ENCODE measurements at places on chromosomes 11 and 22.

- DNase-seq = peak; percentile 49
Measured at GRCh38 chr11:82871646-82872045, 28.6 kb downstream of the PRCP start.

DNA sequence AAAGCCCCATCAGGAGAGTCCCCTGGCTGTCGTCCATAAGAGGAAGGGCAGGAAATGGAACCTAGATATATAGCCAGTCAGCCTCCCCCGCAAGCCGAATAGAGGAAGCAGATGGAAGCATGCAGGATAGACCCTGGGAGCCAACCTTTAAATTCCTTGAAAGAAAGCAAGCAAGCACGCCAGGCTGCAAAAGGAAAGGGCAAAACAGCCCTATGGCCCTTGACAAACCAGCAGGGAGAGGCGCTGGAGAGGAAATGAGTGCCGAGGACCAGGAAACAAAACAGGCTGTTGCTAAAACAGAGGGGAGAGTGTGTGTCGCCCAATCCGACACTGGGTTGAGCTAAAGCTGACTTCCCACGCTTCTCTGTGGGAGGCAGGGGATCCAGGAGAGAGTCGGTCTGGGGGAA is 203.5 kb upstream of the MTNR1B start:
- peak; percentile 64 for DNase-seq

DNA sequence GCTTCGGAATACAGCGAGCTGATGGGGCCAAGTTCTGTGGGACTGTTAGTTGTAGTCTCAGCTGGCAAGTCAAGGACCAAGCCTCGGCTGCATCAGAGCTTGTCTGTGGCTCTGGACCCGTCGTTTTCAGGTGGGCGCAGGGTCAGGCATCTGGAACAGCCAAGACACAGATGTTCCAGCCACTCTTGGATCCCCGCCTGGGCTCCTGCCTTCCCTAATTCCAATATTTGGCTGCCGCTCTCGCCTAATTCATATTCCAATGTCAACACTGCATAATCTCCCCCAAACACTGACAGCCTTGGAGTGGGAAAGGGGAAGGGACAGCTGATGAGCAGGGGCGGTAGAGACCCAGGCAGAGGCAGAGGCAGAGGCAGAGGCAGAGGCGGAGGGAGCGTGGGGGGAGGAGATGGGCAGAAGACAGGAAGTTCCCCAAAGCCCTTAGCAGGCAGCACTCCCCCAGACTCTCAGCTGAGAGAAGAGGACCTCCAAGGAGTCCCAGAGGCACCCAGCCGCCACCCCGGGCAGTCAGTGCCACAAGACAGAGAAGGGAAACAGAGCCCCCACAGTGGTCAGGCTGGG is 49.6 kb upstream of the SLC35C1 start:
- DNase-seq = no peak

DNA sequence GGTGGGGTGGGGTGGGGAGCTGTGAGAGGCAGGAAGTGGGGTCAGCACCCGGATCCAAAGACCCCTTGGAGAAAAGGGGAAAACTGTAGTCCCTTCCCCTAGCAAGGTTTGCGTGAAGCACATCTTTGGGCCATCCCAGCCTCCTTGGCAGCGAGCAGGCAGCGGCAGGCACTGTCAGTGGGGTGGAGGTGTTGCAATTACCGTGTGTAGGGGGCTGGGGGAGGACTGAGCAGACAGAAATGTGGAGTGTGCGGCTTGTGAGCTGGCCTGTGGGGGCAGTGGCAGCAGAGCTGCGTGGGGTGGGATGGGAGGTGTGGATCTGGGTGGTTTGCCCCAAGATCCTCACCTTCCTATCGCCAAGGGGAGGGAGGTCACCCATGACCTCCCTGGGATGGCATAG is 16.4 kb downstream of the DAGLA start:
- DNase-seq = no peak

- no peak for DNase-seq
Measured at GRCh38 chr11:116642902-116643301, 129.9 kb downstream of the BUD13 start.

- no peak for DNase-seq
Measured at GRCh38 chr11:119369132-119369925, 12.2 kb downstream of the USP2 start.

GRCh38 chr11:75733431-75734107 is 15.9 kb downstream of the MOGAT2 start:
- DNase-seq = no peak

- DNase-seq = peak; percentile 63
Measured at GRCh38 chr22:39967103-39967829, 7.1 kb downstream of the TMA7B start.

Data from fibroblast of upper back skin (primary cell).